ENCODE measurements at places on chromosomes 6 and 20.

- DNase-seq: no peak
Observed at GRCh38 chr6:27241443-27241842, 6.1 kb upstream of the PRSS16 start.

DNA sequence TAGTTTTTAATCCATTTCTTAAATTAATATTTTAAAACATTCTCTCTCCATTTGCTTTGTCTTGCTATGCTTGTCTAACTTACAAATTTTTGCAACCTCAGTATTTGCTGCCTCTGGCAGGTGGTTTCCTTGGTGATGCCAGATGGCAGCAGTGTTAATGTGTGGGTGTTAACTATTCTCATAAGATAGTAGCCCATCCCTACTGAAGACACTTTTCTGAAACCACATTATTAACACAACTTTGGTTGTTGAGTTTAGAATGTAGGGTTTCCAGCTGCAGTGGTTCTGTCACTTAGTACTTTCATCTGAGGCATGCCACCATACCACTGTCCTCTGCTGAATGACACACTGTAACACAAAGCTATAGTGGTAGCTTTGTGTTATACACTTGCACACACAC, 75.1 kb downstream of the MYO6 start:
- no peak for DNase-seq

- DNase-seq: peak; percentile 76
Observed at GRCh38 chr6:32255199-32256153, 31.6 kb upstream of the NOTCH4 start.

DNA sequence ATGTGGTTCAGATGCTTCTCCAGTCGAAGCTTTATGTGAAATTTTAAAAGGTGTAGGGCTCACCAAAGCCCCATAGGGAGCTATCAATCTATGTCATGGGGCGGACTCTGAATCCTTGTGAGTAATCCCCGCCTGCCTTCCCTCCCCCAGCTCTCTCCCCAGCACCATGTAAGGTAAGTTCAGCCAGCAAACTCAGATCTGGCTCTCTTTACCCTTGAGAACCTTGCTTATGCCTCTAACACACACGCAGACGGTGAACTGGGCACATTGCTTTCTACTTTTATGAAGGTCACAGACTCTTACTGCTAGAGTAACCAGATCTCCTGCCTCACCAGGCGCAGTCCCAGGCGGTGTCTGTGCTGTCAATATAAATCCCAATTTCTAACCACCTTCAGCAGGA, 82.6 kb upstream of the CNKSR3 start:
- DNase-seq: no peak

DNA sequence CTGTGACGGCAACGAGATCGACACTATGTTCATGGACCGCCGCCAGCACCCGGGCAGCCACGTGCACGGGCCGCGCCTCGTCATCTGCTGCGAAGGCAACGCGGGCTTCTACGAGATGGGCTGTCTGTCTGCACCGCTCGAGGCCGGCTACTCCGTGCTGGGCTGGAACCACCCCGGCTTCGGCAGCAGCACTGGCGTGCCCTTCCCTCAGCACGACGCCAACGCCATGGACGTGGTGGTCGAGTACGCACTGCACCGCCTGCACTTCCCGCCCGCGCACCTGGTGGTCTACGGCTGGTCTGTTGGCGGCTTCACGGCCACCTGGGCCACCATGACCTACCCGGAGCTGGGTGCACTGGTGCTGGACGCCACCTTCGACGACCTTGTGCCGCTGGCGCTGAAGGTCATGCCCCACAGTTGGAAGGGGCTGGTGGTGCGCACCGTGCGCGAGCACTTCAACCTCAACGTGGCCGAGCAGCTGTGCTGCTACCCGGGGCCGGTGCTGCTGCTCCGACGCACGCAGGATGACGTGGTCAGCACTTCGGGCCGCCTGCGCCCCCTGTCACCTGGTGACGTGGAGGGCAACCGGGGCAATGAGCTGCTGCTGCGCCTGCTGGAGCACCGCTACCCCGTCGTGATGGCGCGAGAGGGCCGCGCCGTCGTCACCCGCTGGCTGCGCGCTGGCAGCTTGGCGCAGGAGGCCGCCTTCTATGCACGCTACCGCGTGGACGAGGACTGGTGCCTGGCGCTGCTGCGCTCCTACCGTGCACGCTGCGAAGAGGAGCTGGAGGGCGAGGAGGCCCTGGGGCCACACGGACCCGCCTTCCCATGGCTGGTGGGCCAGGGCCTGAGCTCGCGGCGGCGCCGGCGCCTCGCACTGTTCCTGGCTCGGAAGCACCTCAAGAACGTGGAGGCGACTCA, 943 bp downstream of the ABHD16B start:
- DNase-seq: no peak

GRCh38 chr6:107357842-107358241, 101.5 kb downstream of the PDSS2 start:
- DNase-seq: no peak

GRCh38 chr6:163260911-163261310, 153.6 kb upstream of the QKI start:
- no peak for DNase-seq

- DNase-seq: no peak
Observed at GRCh38 chr6:99345164-99345563, 4.3 kb downstream of the FAXC start.

GRCh38 chr20:32429745-32430360, 71.7 kb downstream of the ASXL1 start:
- no peak for DNase-seq

GRCh38 chr20:31573555-31574321, 31.4 kb upstream of the ID1 start:
- no peak for DNase-seq

DNA sequence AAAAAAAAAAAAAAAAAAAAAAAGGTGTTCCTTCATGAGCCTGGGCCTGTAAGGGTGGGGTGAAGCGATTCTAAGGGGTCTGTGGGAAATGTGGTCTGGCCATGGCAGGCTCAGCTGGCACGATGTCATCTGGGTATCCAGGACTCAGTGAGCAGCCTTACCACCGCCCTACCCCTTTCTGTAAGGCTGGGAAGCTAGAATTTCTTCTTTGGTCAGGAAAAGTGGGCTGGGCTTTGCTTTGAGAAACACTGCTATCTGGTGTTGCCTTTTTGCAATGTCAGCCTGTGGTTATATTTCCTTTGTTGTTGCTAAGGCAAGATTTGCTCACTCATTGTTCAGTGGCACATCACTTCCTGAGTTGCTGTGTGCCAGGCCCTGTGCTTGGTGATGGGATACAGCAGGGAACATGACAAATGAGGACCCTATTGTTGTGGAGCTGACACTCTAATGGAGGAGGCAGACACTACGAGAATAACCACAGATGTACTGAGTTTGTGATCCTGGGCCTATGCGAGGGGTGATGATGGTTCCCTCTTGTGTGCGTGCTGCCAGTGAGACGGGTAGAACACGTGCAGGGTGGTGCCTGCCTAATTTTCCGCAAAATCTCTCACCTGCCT, 45.9 kb upstream of the ZNFX1 start:
- DNase-seq: peak; percentile 34

- DNase-seq: no peak
Observed at GRCh38 chr6:80363501-80364122, 257.1 kb downstream of the BCKDHB start.

- DNase-seq: no peak
Observed at GRCh38 chr6:155493026-155493693, 37.5 kb upstream of the NOX3 start.

- no peak for DNase-seq
Observed at GRCh38 chr6:50818673-50819072, at the start of gene TFAP2B. Gene TFAP2B, plus strand, starts transcription at chr6:50818871. Its CDS starts 21 bp downstream, at chr6:50818892.

- DNase-seq: no peak
Observed at GRCh38 chr6:27800731-27801373, 111.3 kb downstream of the OR2B2 start.

DNA sequence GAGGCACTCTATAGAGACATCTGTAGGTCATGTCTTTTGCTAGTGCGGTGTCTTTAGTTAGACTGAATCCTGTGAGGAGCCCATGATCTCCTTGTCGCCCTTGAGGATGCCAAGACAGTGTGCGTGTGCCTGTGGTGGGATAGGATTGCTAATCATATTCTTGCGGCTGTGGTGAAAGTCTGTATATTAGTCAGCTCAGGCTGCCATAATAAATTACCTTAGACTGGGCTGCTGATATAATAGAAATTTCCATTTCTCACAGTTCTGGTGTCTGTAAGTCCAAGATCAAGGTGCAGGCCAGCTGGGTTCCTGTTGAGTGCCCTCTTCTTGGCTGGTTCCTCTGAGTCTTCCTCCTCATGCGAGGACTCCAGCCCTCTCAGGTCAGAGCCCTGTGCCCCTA, 141.2 kb downstream of the JARID2 start:
- no peak for DNase-seq

DNA sequence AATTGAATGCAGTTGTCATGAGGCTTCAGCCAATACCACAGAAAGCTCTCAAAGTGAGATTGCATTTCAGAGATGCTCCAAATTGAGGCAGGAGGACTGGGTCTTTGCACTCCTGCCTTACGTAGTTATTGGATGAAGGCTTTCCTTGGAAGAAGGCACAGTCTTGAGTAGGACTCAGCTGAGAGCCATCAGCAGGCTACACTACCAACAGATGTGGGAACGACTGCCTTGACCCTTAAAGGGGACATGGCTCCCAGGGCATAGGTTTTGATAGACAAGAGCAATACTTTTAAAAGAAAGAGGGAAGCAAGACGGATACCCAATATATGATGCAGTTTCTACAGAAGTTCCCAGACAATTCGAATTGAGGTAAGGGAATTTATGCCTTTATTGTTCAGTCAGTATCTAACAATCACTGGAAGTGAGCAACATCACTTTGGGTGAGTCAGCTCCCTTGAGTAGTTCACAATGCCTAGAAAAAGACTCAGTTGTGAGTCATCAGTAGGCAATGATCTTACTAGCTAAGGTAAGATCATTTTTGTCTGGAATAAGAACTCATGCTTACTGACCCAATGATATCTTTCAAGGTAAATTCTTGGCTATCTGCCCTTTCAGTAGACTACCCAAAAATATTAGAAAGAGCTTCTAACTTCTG, 390.8 kb downstream of the GJA1 start:
- DNase-seq: no peak
